Mucosa of gallbladder (tissue), 1 donor: ENCODE measurements at places on chromosomes 1 and 21. TPM values are rescaled to one million over a fixed set of nuclear protein-coding genes. Genes with fewer than 3 reads are reported as not detected.

Gene CELA3A
- total RNA-seq = 25.1 TPM

Gene B4GALT2
- 23.4 TPM for total RNA-seq

Gene PADI4
- 0.78 TPM for total RNA-seq

Gene RGS16
- 5.8 TPM for total RNA-seq

DNA sequence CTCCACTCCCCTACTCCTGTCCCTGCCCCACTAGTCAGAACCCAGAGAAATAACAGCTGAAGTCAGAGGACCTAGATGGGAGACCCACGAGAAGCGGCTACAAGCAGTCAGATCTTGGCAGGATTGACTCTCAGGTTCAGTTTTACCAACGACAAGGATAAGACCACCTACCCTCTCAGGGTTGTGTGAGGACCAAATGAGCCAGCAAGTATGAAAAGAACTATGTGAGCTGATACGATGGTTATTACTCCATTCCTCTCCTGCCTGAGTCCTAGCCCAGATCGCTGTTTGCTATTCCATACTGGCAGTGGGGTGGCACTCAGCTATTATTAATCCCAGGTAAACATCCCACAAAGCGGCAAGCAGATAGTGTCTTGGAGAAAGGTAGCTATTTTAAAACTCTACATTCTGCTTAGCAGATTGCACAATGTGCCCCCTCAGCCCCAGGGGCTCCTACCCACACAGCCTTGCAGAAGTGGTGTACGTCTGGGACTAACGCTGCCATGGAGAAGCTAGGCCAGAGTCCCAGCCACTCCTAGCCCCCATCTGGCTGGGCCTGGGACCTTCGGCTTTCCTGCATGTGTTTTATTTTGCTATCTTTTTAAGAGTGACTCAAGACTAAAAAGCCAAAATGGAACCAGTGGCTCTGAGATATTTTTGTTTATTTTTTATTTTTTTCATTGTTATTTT is 58.9 kb downstream of the CD46 start:
- DNase-seq = peak; percentile 9

DNA sequence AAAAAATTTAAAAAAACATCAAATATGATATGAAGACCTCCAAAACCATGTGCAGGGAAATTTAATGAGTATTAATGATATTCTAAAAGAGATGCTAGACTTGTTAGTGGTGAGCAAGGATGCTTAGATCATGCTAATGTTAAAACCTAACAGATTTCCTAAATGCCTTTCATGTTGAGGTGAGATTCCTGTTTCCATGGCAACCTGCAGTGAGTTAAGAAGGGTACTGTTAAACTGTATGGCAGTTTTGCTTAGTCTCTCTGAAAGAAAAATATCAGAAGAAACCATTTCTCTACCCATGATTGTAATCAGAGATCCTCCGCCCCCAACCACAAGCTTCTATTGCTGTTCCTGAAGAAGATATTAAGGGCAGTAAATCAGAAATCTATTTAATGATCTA is 321.6 kb upstream of the LRRC7 start:
- no peak for DNase-seq

DNA sequence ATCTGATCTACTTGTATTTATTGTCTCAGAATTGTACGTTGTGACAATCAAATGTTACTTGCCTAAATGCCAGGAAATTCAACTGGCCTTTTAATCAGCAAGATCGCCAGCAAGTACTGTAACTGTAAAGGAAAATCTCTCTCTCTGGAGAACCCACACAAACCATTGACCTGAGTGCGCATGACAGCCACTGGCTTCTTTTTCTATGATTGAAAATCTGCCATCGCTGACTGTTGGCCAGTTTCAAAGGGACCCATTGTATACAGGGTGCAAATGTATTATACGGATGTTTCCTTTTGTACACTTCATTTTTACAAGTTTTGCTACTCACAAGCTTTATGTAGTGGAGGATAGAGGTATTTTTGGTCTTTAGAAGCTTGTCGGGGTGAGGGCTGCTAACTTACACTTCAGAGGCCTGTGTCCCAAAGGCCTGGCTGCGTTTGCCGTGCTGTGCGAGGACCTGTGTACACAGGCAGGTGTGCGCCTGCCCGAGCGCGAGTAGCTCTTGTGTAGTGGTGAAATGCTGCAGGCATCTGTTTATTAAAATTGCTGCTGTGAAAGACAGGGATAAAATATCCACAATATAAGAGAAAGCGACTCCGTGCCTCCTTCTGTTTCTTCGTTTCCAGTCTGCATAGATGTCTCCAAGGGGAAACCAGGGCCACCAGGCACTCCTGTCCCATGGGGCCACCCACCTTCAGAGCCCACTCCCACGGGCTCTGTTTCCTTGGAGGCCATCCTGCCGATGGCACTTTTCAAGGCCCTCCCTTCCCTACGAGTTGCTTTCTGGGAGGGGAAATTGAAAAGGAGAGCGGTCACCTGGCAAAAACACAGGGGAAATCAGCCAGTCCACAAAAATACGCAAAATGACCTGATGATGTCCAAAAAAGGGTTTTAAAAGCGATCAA is 25.3 kb upstream of the TRAPPC10 start:
- DNase-seq = no peak

- DNase-seq = no peak
Measured at GRCh38 chr1:239140968-239141367, 245.4 kb upstream of the CHRM3 start.

DNA sequence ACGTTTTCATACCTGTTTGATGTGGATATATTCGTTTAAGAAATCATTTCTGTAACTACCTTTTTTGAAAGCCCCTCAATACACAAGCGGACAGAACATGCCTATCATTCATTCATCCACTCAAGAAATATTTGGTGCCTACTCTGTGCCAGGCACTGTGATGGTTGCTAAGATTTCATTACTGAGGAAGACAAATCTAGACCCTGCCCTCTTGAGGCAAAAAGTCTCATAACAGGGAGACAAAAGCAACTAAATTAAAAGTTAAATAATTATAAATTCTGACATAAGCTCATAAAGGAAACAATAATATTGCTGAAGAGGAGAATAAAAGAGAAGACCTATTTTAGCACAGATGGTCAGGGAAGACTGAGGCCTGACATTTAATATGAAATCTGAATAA is 203.5 kb upstream of the ZNHIT6 start:
- DNase-seq = no peak

GRCh38 chr1:167249702-167250101 is 29.0 kb downstream of the POU2F1 start:
- DNase-seq = no peak

DNA sequence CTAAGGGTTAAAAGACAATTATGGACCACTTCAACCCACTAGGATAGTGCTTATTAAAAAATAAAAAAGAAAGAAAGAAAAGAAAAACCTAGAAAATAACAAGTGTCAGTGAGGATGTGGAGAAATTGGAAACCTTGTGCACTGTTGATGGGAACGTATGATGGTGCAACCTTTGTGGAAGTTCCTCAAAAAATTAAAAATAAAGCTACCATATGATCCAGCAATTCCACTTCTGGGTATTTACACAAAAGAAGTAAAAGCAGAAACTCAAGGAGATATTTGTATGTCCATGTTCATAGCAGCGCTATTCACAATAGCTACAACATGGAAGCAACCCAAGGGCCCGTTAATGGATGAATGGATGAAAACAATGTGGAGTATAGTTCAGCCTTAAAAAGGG is 115.2 kb upstream of the ATP1A1 start:
- no peak for DNase-seq

GRCh38 chr21:40300300-40300699 is 433.1 kb downstream of the PCP4 start:
- no peak for DNase-seq

DNA sequence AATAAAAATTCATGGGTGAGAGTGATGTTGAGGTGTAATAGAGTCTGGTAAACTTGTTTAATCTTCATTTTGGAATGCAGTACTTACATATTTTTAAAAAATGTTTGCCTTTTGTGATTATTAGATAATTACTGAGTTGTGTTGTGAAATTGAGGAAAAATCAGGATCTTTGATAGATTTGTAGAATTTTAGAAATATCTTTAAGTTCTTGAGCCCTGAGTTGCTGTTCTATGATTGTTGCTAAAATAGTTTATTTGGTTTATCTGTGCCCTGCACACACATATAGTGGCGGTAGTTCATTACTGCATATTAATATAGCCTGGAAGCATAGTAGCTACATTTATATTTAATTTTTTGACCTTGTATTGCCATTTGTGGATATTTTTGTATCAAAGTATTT is 1.6 kb downstream of the B3GALT2 start:
- DNase-seq = no peak

GRCh38 chr1:81920245-81920740 is 119.6 kb downstream of the ADGRL2 start:
- no peak for DNase-seq

GRCh38 chr1:178034676-178035075 is 59.2 kb upstream of the RASAL2 start:
- DNase-seq = no peak
